Hepatocyte (in vitro differentiated cells): ENCODE measurements at places on chromosomes 3 and 15. TPM values are rescaled to one million over a fixed set of nuclear protein-coding genes. Genes with fewer than 3 reads are reported as not detected.

Gene PLA2G4D
- total RNA-seq, result 0.04 and 0.17 TPM in 2 replicates

Gene CYP19A1
- total RNA-seq, result 35.4 and 38.1 TPM in 2 replicates

Gene CPN2
- total RNA-seq, result 3.3 and 3.5 TPM in 2 replicates

Gene IQCF5
- total RNA-seq, result not detected in 2 replicates

Gene STARD9
- total RNA-seq, result 1.8 and 3.0 TPM in 2 replicates

Gene XCR1
- 0.27 and 0.40 TPM in 2 replicates for total RNA-seq

Gene RTP1
- total RNA-seq, result not detected in 2 replicates

Gene TPRG1
- total RNA-seq, result 0.16 and 0.43 TPM in 2 replicates

GRCh38 chr15:90989040-90989768, 5.1 kb downstream of the PRC1 start:
- H3K36me3 ChIP-seq, result no peaks in the 10 kb centered on the region
- H3K27ac ChIP-seq, result no peak overlapping the region
- no peaks in the 10 kb centered on the region for H3K27me3 ChIP-seq

- H3K4me3 ChIP-seq, result no peak overlapping the region
- H3K27me3 ChIP-seq, result no peaks in the 10 kb centered on the region
- H3K36me3 ChIP-seq, result no peaks in the 10 kb centered on the region
- no peak overlapping the region for H3K27ac ChIP-seq
- DNase-seq, result no peak
- no peaks in the 10 kb centered on the region for H3K4me1 ChIP-seq
Observed at GRCh38 chr3:119571230-119571629, 8.1 kb upstream of the ADPRH start.

DNA sequence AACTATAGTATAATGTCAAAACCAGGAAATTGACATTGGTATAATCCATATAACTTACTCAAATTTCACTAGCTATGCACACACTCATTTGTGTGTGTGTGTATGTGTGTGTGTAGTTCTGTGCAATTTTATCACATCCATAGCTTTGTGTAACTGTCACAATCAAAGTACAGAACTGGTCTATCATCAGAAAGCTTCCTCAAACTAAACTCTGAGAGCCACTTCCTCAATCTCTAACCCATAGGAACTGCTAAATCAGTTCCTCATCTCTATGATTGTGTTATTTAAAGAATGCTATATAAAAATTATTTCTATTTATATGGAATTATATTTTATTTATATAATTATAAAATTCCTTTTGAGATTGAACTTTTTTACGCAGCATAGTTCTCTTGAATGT, 18.1 kb downstream of the LNP1 start:
- H3K27me3 ChIP-seq, result no peaks in the 10 kb centered on the region
- H3K36me3 ChIP-seq, result no peaks in the 10 kb centered on the region
- peaks cover 6% of the 10 kb centered on the region for H3K4me1 ChIP-seq
- no peak for DNase-seq

DNA sequence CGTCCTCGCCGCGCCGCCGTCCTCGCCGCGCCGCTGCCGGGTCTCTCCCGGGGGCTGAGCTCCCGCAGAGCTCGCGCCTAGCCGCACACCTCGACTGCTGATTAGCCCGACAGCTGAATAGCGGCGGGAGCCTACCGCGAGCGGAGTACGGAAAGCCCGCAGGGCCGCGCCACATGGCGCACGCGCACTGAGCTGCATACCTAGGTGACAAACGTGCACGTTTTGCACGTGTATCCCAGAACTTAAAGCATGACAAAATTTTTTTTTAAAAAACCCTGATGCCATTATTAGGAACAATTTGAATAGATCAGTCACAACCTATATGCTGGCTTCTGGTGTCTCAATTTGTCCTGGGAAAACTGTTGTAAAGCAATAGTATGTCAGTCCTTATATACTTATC, at the start of gene GOLGA8A:
Gene GOLGA8A, minus strand, starts transcription at position 122 of the 400 bp plus-strand sequence. CDS start 48,117 bp downstream, outside the sequence.
- DNase-seq, result peak; percentile 84
- no peaks in the 10 kb centered on the region for H3K27me3 ChIP-seq
- H3K36me3 ChIP-seq, result no peaks in the 10 kb centered on the region
- peak within 1 kb of the TSS; percentile 92 for H3K4me3 ChIP-seq
- no peaks in the 10 kb centered on the region for H3K4me1 ChIP-seq

- H3K36me3 ChIP-seq, result no peaks in the 10 kb centered on the region
- DNase-seq, result peak; percentile 13
Observed at GRCh38 chr3:148880681-148881080, 15.6 kb downstream of the CPA3 start.

DNA sequence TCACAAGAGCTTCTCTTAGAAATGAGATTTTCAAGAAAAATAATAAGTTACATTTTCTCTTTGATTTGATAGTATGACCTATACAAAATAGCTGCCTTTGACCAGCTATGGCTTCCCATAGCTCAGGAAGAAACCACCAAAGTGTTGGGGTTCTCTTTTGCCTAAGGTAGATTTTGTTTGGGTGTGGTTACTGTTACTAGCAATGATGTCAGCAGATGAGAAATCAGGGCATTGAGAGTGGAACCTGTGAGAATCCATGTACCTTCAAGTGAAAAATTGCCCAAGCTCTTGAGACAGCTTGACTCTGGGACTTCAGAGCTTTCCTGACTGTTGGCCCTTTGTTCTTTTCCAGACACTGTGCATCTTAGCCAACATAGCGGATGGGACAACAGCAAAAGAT, 45.6 kb downstream of the NME9 start:
- H3K36me3 ChIP-seq, result no peaks in the 10 kb centered on the region
- H3K4me1 ChIP-seq, result no peaks in the 10 kb centered on the region
- no peaks in the 10 kb centered on the region for H3K27me3 ChIP-seq
- H3K4me3 ChIP-seq, result no peak overlapping the region

- no peaks in the 10 kb centered on the region for H3K27me3 ChIP-seq
- no peaks in the 10 kb centered on the region for H3K4me1 ChIP-seq
- H3K27ac ChIP-seq, result no peak overlapping the region
Observed at GRCh38 chr15:80633221-80633620, 61.9 kb upstream of the ABHD17C start.

DNA sequence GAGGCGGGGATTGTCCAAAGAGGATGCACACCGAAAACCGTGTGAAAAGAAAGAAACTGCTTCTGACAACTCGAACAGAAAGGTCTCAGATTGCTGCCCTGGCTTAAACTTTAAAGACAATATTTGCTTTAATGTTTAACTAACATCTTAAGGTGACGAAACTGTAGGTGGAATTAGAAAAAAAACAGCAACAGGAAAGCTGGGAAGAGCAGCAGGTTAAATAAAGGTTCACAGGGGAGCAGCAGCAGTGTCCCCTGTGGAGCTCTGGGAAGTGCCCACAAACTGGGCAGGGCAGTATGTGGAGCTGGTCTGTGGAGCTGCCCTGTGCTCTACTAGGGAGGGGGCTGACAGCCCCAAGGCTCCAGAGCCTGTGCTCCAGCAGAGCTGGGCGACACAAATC, 25.4 kb downstream of the RUVBL1 start:
- no peaks in the 10 kb centered on the region for H3K36me3 ChIP-seq
- H3K27ac ChIP-seq, result peak overlapping the region; percentile 54
- H3K4me1 ChIP-seq, result peaks cover 15% of the 10 kb centered on the region
- no peaks in the 10 kb centered on the region for H3K27me3 ChIP-seq

DNA sequence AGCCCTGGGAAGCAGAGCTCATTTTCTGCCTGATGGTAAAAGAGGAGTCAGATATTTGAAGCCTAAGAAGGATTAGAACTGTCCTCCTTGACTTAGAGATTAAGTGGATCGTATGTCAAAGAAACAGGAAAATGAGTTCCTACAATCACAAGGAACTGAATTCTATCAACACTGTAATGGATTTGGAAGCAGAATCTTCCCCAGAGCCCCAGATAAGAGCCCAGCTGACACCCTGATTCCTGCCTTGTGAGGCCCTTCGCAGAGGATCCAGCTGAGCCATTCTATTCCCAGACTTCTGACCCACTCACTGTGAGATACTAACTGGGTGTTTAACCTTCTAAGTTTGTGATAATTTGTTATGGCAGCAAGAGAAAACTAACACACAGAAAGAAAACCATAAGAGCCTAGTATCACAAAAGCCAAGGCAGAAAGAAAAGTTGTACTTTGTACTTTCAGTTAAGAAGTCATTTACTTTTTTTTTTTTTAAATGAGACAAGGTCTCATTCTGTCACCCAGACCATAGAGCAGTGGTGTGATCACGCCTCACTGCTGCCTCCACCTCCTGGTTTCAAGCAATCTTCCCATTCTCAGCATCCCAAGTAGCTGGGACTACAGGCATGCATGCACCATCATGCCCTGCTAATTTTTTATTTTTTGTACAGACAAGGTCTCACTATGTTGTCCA, 61.1 kb upstream of the ZBTB20 start:
- H3K27ac ChIP-seq, result peak overlapping the region; percentile 84
- H3K4me3 ChIP-seq, result no peak overlapping the region
- H3K27me3 ChIP-seq, result no peaks in the 10 kb centered on the region
- H3K36me3 ChIP-seq, result no peaks in the 10 kb centered on the region
- peak; percentile 12 for DNase-seq
- H3K4me1 ChIP-seq, result peaks cover 5% of the 10 kb centered on the region

DNA sequence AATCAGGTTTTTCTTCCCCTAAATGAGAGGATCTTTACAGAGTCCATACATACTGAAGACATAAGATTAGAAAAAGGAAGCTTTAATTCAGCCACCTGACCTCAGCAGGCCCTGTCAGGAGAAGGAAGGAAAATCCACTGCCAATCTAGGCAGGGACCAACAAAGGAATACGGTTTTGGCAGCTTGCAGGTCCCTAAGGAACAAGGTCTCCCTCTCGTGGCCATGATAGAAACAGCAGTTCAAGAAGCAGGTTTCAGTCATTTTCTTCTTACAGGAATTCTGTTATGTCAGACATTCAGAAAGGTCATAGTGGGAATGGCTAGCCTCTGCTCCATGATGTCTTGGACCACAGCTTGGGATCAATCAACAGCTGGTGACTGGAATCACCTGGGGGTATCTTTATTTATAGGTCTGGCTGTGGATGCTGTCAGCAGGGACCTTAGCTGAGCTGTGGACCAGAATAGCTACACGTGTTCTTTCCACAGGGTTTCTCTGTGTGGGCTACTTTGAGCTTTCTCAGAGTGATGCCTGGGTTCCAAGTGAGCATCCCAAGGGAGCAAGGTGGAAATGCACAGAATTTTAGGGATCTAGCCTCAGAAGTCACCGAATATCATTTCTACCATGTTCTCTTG, 9.4 kb upstream of the CMSS1 start:
- H3K4me3 ChIP-seq, result no peak overlapping the region
- H3K27me3 ChIP-seq, result no peaks in the 10 kb centered on the region
- H3K27ac ChIP-seq, result no peak overlapping the region
- DNase-seq, result peak; percentile 72

GRCh38 chr15:71548401-71548807, 261.9 kb upstream of the NR2E3 start:
- H3K4me1 ChIP-seq, result peaks cover 12% of the 10 kb centered on the region
- no peak overlapping the region for H3K4me3 ChIP-seq
- H3K27ac ChIP-seq, result no peak overlapping the region
- DNase-seq, result no peak
- H3K27me3 ChIP-seq, result peaks cover 4% of the 10 kb centered on the region
- H3K36me3 ChIP-seq, result no peaks in the 10 kb centered on the region

DNA sequence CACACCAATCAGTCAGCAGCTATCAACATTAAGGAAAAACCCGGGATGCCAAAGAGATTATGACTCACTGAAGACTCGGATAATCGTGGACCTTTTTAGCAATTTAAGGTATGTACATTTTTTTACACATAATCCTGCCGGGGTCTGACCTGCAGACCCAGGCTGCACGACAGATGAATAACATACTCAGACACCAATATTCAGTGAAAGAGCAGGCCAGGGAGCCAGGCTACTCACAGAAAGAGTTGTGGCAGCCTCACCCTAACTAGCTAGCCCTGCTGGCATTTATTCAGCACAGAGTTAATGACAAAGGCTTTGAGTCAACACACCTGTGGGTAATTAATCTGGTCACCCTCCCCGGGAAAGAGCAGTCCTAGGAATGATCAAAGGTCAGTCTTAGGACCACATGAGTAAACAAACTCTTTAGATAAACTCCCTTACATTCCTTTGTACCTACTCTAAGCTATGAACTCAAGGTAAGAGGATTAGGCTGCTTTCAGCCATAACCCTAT, 727.5 kb downstream of the TBL1XR1 start:
- H3K27ac ChIP-seq, result no peak overlapping the region
- H3K4me1 ChIP-seq, result no peaks in the 10 kb centered on the region
- no peak overlapping the region for H3K4me3 ChIP-seq
- no peaks in the 10 kb centered on the region for H3K36me3 ChIP-seq
- DNase-seq, result no peak
- H3K27me3 ChIP-seq, result no peaks in the 10 kb centered on the region

- H3K27ac ChIP-seq, result no peak overlapping the region
- no peaks in the 10 kb centered on the region for H3K27me3 ChIP-seq
- H3K4me1 ChIP-seq, result no peaks in the 10 kb centered on the region
- no peak for DNase-seq
Observed at GRCh38 chr3:35929158-35929557, 289.8 kb downstream of the ARPP21 start.

GRCh38 chr3:123154020-123154985, 47.4 kb upstream of the SEC22A start:
- no peak overlapping the region for H3K4me3 ChIP-seq
- no peaks in the 10 kb centered on the region for H3K36me3 ChIP-seq
- peak overlapping the region; percentile 55 for H3K27ac ChIP-seq
- no peaks in the 10 kb centered on the region for H3K27me3 ChIP-seq

DNA sequence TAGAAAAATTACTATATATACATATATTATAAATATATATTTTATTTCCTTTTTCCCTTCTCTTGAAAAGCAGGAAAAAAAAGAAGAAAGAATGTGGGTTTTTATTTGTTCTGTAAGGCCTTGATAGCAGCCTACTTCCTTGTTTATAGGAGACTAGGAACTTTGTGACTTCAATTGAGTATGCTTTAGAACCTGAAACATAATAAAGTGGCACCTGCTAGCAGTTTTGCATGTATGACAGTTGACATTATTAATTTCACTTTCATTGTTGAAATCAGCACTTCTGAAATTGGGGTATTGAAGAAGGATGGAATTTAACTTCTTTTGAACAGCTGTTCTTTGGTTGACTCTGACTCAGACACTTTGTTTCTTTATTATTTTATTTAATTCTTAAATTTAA, 56.9 kb downstream of the GLCE start:
- H3K27ac ChIP-seq, result no peak overlapping the region
- H3K36me3 ChIP-seq, result no peaks in the 10 kb centered on the region
- no peak for DNase-seq
- H3K4me3 ChIP-seq, result no peak overlapping the region
- H3K4me1 ChIP-seq, result no peaks in the 10 kb centered on the region

- H3K27ac ChIP-seq, result no peak overlapping the region
- DNase-seq, result no peak
- no peaks in the 10 kb centered on the region for H3K4me1 ChIP-seq
- no peaks in the 10 kb centered on the region for H3K36me3 ChIP-seq
- no peak overlapping the region for H3K4me3 ChIP-seq
- no peaks in the 10 kb centered on the region for H3K27me3 ChIP-seq
Observed at GRCh38 chr15:85149465-85150129, 167.9 kb downstream of the PDE8A start.
